ENCODE measurements at places on chromosomes 5 and 9.

GRCh38 chr5:145668714-145669113 is 166.4 kb downstream of the PRELID2 start:
- no peak for DNase-seq

DNA sequence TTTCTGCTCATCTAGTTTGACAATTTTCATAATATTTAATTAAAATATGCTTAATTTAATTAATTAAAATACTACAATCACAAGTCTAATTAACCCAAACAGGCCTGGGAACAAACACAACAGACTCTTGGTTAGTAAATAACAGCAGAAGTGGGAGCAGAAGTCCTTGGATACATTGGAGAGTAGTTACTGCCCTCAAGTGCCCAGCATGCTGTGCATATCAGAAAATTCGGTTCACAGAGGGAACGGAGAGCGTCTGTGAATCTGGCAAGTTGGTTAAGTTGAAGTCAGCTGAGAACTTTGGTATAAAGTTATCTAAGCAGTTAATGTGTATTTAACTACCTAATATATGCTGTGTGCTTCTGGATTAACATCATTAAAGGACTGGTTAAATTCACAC is 87.0 kb upstream of the ATG10 start:
- DNase-seq: no peak

- peak; percentile 1 for DNase-seq
Observed at GRCh38 chr5:135237748-135238103, 161.3 kb downstream of the MACROH2A1 start.

GRCh38 chr9:87742813-87743428 is 17.0 kb downstream of the CTSL start:
- no peak for DNase-seq

DNA sequence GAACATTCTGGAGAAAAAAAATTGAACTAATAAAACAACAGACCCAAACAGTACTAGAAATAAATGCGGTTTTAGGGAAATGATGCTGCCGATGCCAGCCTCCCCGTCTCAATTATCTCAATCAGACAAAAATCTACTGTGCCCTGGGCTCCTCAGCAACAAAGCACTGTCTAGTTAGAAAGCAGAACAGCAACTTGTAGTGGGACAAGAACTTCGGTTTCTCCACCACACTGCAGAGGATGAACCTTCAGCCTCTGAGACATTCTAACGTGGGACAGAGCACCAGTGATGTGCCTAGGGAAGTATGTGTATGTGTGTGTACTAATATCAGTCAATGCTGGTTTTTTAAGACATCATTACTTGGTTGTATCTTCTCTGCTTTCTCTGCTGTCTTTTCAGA is 11.1 kb upstream of the CAST start:
- DNase-seq: no peak

DNA sequence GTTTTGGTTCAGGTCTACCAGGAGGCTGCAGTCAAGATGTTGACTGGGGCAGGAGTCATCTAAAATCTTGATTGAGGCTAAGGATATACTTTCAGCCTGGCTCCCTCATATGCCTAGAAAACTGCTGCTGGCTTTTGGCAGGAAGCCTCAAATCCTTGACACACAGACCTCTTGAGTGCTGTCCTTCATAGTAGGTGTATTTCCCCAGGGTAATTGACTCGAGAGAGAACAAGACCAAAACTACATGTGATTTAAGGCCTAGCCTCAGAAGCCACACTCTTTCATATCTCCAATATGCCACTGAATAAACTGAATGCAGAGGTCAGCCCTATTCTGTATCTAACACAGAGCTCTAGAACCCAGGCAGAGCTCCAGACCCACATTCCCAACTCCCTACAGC is 402.3 kb upstream of the ADAMTS16 start:
- DNase-seq: no peak

GRCh38 chr5:145853781-145854376 is 18.7 kb upstream of the PRELID2 start:
- DNase-seq: no peak

DNA sequence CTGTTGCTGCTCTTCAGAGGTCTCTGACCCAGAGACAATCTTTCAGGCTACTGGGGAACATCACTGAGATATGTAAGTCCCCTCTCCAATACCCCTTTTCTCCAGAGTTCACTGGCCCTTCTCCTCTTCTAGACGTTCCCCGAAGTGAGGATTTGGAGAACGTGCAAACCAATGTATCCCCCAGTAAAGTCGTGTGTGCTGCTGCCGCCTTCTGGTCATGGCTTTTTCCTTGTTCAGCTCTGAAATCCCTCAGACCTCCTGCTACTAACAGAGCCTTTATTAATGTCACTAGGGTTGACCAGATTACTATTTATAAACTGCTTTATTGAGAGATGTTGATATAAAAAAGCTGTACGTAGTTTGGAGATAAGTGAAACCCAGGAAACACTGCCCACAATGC is 1028.6 kb downstream of the CDH9 start:
- DNase-seq: no peak

DNA sequence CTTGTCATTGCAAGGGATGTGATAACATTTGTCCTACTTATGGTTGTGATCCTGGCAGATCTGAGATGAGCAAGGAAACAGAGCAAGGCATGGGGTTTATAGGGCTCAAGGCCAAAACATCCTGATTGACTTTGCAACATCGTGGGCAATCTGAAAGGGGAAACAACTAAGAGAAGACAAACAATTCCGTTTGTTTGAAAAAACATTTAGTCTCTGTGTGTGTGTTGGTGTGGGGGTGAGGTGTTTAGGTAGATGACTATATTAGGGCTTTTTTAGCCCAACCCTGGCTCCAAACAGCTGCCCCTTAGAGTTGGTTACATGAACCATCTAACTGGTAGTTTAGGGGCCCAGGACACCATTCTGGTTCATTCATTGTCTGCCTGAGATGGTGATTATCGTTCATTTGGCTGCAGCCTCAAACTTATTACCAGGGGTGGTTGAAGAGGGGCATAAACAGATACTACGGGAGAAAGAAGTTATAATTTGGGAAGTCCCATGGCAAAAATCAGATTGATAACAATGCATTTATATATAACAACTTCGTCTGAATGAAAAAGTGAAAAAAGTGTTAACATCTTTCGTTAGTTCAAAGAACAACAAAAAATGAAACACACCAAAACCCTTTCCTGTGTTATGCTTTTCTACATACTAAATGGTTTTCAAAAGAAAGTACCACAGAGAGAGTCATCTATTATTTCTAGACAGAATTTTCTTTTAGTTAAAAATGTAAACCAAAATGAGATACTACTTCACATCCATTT is 5.7 kb downstream of the FYB1 start:
- no peak for DNase-seq

GRCh38 chr5:108919591-108920326 is 172.1 kb downstream of the FER start:
- no peak for DNase-seq

- no peak for DNase-seq
Observed at GRCh38 chr5:139828207-139828895, 32.7 kb downstream of the PSD2 start.

DNA sequence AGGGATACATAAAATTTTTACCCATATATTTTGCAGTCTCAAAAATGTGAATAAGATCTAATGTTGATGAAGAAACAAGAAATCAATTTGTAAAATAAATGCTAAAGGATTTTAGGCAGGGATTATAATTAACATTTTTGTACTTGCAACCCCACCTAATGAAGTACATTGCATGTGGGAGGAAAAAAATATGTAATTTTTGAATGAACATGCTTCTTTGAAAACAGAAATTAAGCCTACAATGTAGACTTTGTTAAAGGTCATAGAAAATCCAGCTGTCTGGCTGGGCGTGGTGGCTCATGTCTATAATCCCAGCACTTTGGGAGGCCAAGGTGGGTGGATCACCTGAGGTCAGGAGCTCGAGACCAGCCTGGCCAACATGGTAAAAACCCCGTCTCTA is 15.6 kb downstream of the SLC27A6 start:
- DNase-seq: no peak

- DNase-seq: peak; percentile 55
Observed at GRCh38 chr5:143434261-143435209, 31.0 kb upstream of the NR3C1 start.

GRCh38 chr5:14277385-14278320 is 134.5 kb downstream of the TRIO start:
- no peak for DNase-seq

DNA sequence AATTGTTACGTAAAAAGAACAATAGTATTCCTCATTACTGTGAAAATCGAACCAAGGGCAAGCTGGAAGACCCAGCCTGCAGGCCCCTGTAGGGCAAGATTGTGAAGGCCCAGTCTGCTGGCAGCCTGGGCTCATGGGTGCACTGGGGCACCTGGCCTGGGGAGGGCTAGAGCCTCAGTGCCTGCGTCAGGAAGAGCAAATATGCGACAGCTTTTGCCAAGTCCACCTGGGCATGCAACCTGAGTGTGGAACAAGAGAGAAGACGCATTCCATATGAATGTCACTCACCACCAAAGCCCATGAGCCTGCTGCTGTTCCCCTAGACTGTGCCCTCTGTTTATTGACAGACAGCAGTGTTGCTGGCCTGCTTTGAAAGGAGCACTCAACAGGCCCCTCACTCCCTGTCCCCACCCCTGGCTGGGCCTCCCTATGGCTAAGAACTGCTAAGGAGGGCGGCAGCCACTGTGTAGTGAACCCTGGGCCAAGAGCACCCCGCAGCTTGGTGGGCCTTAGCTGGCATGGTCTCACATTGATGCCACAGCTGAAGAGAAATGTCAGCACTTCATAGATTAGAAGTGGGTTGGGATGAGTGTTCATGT is 28.2 kb downstream of the PSD2 start:
- DNase-seq: no peak

GRCh38 chr5:165630261-165630778 is 2124.9 kb downstream of the MAT2B start:
- no peak for DNase-seq

DNA sequence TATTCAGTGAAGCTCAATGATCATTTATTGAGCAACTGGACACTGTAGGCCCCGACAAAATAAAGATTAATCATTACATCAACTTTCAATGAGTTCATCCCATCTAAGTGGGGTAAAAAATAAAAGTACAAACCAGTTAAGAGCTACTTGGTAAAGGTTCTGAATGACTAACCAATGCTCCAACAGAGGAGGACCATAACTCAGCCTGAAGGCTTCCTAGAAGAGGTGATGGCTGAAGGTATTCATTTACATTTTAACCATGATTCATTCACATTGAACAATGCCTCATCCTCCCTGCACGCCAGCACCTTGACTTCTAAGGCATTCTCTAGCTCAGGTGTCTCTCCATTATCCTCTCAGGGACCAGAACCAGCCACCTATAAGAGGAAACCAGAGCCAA is 201.4 kb downstream of the ZNF462 start:
- DNase-seq: no peak

DNA sequence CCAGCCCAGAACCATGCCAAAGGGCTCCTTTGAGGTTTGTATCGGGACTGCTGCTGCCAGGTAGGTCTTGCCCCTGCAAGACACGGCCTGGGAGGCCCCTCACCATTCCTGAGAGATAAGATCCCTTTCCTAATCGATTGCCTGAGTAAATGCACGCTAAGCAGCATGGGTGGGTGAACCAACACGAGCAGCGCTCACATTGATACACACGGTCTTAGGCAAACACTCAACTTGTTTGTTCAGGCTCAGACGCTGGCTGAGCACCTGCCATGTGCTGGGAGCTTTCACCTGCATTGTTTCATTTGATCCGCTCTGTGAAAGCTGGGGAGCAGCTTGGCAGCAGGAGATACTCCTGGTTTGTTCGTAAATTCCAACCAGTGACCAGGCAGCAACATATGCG is 76.9 kb upstream of the NEURL1B start:
- no peak for DNase-seq

DNA sequence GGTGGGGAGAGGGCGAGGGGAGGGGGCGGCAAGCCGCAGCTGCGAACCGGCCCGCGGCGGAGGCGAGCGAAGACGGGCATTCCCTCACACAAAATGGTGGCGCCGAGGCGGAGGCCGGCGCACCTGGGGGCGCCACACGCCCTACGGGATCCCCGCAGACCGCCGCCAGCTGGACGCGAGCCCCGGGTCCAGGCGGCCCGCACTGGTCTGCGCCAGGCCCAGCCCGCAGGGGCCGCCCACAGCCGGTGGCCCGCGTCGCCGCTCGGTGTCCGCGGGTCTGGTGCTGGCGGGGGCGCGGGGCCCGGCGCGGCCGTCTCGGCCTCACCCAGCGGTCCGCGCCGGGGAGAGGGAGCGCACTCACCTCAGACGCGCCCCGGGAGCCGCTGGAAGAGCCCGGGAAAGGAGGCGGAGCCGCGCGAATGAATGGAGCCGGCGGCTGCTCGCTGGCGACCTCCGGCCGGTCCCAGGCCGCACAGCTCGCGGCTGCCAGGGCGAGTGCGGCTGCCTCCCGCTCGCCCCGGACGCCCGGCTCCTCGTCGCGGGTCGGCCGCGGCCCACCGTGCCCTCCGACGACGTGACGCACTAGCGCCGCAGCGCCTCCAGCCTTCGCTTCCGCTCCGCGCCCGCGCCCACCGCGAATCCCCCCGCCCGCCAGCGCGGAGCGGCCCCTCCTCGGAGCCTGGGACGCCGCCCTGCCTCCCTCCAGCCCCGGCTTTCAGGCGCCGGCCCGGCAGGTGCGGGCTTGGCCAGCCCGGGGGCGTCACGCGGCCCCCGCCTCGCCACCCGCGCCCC is at the start of gene FAM169A:
Gene FAM169A (minus strand): TSS at position 584 of the 792 bp plus-strand sequence. CDS start 24,711 bp downstream, outside the sequence.
- peak; percentile 56 for DNase-seq

- DNase-seq: no peak
Observed at GRCh38 chr9:93043122-93043521, 15.4 kb upstream of the SUSD3 start.

DNA sequence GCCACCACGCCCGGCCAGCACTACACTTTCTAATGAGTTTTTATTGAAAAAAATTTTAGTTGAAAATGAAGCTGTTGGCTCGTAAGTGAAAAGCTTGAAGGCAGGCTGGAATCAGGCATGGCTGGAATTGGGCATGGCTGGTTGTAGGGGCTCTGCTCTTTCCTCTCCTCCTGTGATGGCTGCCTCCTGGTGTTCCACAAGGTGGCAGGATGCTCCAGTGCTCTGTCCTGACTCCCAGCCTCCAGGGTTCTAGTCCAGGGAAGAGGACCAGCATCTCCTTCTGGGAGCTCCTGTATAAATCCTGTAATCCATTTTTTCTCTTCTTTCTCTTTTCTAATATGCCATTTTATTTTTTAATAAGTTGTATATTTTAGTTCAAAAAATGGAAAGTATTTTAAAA is 57.2 kb upstream of the DHFR start:
- no peak for DNase-seq

DNA sequence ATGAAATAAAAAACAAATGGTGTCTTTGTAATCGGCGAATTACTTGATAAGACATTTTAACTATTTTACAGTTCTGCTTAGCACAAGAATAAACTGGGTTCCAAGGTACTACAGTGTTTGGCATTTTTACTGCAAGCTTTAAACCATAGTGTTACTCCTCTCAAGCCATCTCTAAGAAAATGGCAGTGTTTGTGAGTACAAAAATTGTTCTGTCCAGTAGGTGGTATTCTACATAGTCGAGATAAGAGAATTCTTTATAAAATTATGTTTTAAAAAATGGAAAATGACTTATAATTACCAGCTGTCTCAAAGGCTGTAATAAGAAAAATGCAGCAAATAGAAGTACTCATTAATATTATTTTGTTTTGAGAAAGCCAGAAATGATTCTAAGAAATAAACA is 3.2 kb downstream of the SMIM15 start:
- no peak for DNase-seq

All from CD8-positive, alpha-beta T cell (primary cell).